ENCODE measurements at places on chromosomes 6 and 20. TPM values are rescaled to one million over a fixed set of nuclear protein-coding genes. Genes with fewer than 3 reads are reported as not detected.

PGBD1 gene
- 3.0 TPM for total RNA-seq

TP53TG5 gene
- 1.1 TPM for total RNA-seq

GSTA3 gene
- total RNA-seq, result not detected

SGK2 gene
- 1.8 TPM for total RNA-seq

GRCh38 chr20:59774204-59774641 lies 159.2 kb downstream of the SYCP2 start:
- no peak for DNase-seq

- no peak for DNase-seq
Measured at GRCh38 chr6:141594874-141595273, 537.9 kb upstream of the GJE1 start.

DNA sequence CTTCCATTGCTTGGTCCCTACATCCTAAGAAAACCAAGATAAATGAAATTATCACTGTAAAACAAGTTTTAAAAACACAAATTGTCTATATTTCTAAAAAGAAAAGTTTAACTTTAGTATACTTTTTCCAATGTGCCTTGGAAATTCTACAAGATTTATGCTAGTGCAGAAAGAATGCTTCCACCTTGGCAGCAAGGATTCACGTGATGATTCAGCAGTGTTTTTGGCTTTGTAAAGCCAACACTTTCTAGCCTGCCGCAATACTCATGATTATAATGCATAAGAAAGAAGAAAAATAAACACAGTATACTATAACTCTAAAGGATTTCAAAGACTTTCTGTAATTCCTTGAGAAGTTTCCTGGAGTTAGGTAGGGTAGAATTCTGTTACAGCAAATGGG lies 442.7 kb downstream of the TENT5A start:
- DNase-seq, result no peak

DNA sequence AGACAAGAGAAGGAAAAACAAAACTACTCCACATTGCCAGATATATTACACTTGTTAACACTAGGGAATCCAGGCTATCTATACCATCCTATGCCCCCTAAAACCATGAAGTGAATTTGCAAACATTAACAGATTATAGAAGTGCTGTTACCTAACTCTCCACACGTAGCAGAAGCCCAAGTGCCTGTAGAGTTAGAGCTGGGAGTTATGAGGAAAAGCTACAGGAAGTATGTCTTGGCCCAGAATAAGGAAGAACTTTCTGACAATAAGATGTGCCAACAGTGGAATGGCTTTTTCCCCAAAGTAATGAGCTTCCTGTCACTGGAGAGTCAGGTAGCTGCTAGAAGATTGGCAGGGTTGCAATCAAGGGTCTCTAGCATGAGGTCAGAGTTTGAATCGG lies 32.5 kb downstream of the ADGRG6 start:
- DNase-seq, result no peak

GRCh38 chr6:21827425-21828202 lies 234.1 kb downstream of the SOX4 start:
- no peak for DNase-seq

- no peak for DNase-seq
Measured at GRCh38 chr6:89385156-89385667, 26.9 kb downstream of the RRAGD start.

GRCh38 chr20:14561741-14562221 lies 224.4 kb upstream of the FLRT3 start:
- DNase-seq, result no peak

DNA sequence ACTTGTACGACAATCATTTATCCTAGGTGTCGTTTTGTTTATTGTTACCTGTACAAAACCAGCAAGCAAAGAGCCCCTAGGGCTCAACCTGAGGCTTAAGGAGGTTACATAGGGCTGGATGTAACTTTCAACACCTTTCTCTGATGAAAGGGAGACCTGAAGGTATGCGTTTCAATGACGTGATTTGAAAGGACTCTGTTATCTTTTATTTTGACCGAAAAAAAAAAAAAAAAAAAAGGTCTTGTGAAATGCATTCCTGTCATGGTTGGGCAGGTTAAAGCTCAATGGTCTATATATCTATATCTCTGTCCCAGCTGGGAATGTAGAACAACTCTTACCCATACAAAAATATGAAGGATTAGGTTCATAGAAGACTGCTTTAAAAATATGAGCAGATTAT lies 78.7 kb upstream of the SASH1 start:
- DNase-seq, result no peak

- no peak for DNase-seq
Measured at GRCh38 chr6:43891072-43891870, 121.3 kb downstream of the VEGFA start.

DNA sequence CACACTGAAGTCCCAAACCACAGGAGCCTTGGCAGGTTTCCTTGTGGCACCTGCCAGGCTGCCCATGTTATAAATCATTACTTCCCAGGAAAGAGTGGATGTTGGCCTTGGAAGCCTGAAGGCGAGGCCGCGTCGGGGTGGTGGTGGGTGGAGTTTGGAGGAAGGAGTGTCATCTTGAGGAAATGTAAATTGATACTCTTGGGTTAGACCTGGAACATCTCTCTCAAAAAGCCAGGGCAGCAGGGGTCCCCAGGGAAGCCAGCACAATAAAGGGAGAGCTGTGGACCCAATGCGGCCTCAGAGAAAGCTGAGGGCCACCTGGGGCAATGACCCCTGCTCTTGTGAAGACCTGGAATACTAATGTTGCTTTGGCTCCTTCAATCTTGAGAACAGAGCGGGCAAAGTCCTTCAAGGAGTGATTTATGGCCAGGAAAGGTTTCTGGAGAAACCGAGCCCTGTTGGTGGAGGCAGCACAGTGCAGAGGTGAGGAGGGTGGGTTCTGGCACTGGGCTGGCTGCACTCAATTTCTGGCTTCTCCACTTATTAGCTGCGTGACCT lies 26.3 kb upstream of the TRAF3IP2 start:
- DNase-seq, result no peak

- DNase-seq, result no peak
Measured at GRCh38 chr6:35058865-35059522, 82.1 kb downstream of the TCP11 start.

Data from heart right ventricle (tissue), 16 donors.